Amniotic stem cell (primary cell): ENCODE measurements at places on chromosomes 2 and 18.

GRCh38 chr18:919078-919477 lies 14.4 kb downstream of the ADCYAP1 start:
- no peak for DNase-seq

DNA sequence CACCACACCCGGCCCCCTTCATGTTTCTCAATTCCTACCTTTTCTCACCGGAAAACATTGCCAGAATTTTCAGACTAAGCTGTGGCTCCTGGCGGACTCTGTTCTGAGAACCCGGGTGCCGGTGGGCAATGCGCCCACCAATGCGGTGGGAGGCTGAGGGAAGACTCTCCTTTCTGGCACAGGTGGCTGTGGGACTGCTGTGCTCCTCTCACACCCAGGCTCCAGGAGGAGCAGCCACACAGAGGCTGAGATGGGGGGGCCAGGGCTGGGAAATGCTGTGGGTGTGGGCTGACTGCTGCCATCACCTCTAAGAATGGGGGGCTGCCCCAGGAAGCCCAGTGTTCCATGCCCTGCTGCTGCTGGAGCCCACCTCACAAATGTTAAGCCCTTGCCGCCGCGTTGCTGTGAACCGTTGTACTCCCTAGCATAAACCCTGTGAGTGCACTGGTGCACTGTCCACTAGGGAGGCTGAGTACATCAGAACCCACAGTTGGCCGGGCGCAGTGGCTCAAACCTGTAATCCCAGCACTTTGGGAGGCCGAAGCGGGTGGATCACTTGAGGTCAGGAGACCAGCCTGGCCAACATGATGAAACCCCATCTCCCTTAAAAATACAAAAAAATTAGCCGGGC lies 152.6 kb downstream of the LDLRAD4 start:
- no peak for DNase-seq

DNA sequence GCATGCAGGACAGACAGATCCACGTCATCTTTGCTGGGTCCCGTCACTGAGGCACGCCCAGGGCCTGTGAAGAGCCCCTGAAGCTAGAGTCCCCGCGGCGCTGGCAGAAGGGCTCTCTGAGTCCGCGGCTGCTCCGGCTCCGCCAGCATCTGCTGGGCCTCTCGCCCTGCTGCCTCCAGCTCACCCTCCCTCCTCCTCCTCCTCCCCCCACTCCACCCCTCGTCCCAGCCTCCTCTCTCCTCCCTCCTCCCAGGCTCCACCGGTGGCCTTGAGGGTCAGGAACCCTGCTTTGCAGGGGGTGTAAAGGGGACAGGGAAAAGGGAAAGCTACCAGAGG lies at the start of gene TNS1:
TSS of gene TNS1 (minus strand) at position 151 of the 336 bp plus-strand sequence. CDS start at position 28, 123 bp downstream.
- DNase-seq, result no peak

GRCh38 chr18:80026363-80026762 lies 7.9 kb upstream of the RBFA start:
- DNase-seq, result no peak

GRCh38 chr2:235026649-235027557 lies 75.1 kb downstream of the SH3BP4 start:
- no peak for DNase-seq

DNA sequence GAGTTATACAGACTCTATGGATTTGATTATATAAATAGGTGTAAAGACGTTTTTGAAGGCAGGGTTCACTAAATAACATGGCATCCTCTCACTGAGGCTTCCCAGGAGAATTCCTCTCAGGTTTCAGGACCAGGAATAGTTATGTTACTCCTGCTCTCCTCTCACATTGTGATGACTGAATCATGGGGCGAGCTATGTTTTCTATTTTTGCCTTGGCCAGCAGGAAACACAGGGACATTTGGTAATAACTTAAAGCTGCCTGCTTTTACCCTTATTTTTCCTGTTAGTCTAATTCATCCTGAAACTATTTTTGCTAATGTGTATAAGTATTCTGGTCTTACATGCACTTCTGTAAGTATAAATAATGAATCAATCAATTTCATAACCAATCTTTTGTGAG lies 115.3 kb upstream of the ITGB6 start:
- no peak for DNase-seq

DNA sequence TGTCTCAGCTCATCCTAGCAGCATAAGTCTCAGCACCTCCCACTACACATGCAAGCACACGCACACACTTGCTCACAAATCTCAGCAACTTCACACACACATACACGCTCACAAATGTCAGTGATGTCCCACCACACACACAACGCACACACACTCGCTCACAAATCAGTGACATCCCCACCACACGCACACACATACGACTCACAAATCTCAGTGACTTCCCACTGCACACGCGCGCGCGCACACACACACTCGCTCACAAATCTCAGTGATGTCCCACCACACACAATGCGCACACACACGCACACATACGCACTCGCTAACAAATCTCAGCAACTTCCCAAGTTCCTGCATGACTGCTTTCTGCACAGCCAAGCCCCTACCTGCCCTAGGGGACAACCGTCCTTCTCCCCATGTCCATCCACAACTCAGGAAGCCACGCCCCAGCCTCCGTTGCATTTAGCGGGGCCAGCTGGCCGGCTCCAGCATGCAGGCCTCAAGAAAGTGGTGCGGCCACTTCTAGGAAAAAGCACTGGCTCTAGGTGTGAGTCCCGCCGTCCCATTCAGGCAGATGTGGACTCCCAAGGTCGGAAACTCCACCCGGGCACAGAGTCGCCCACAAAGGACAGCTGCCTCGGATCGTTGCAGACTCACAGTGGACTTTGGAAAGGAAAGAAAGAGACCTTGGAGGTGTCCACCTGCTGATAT lies 180.1 kb upstream of the SALL3 start:
- DNase-seq, result no peak

DNA sequence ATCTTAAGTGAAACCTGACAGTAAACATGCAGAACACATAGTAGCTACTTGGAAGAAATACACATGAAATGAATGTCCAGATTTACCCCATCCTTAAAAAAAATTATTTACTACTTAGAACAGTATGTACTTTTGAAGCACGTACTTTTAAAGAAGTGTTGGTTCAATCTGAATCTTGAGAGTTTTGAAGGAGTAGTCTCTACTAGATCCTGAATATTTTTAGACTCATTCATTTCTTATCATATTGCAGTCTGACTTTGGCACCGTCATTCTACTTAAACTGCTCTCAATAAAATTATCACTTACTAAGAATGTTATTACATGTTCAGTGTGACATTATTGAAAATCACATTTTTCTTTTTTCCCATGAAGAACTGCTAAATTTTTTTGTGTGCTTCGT lies 187.8 kb downstream of the DPP4 start:
- DNase-seq, result no peak

DNA sequence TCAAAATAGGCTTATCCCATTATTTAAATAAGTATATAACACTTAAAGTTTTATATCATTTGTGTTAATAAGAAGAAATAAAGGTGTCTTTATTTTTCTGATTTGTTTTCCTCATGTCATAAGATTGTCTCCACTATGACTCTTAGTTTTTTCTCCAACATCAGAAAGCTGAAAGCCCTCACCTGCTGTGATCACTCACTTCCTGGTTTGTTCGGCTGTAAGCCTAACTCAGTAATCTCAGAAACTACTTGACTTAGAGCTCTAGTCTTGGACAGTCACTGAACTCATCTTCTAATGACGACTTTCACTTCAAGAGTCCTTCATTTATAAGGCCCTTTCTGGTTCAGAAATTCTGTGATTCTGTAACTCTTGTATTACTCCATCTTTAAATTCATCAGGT lies 311.0 kb downstream of the ZEB2 start:
- no peak for DNase-seq

DNA sequence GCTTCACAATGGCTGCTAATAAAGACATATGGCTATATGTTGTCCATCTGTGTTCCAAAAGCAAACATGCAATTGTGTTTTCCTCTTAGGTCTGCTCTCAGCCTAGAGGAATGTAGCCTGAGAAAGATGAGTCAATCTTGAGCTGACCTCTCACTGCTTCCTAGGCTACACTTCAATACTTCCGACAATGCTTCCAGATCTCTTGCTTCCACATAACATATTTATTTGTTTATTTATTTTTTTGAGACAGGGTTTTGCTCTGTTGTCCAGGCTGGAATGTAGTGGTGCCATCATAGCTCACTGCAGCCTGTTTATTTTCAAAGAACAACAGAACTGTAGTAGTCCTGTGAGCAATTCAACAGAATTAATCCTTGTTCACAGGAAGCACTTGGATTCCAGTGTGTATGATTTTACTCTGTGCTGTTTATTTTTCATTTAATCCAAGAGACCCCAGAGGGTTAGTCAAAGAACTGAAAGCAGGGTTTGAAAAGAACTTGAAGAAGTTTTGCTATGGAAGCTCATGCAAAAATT lies 437.9 kb downstream of the TXNL1 start:
- no peak for DNase-seq

DNA sequence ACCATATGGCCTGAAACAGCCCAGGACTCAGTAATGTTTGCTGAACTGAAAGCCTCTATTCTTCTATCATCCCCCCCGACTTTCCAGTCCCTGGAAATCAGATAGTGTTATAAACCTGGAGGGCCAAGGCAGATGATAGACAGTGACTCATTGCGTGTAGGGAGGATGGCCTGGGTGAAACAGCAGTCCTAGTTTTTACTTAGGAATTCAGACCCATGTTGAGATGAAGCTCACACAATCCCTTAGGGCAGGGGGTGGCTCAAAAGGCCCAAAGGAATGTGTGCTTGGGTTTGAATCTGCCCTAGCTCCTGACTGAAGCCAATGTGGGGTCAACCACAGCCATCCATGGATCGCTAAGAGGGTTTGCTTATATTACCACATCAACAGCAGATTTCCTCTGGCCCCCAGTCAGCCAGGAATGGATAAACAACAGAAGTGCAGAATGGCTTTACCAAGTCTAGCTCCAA lies 43.9 kb upstream of the STPG4 start:
- no peak for DNase-seq

- no peak for DNase-seq
Measured at GRCh38 chr2:458425-458815, 170.5 kb upstream of the ALKAL2 start.

GRCh38 chr2:105636109-105636740 lies 108.5 kb upstream of the NCK2 start:
- no peak for DNase-seq

GRCh38 chr2:65081232-65081685 lies 25.0 kb downstream of the CEP68 start:
- no peak for DNase-seq

GRCh38 chr2:138827426-138828054 lies 47.4 kb upstream of the NXPH2 start:
- peak; percentile 12 for DNase-seq

- DNase-seq, result no peak
Measured at GRCh38 chr2:137952586-137953129, 11.6 kb upstream of the HNMT start.

GRCh38 chr2:191501561-191502168 lies 176.3 kb upstream of the NABP1 start:
- peak; percentile 39 for DNase-seq

GRCh38 chr2:134865067-134865787 lies 26.8 kb downstream of the ACMSD start:
- DNase-seq, result no peak

GRCh38 chr2:75608684-75609333 lies 37.8 kb upstream of the MRPL19 start:
- DNase-seq, result no peak

DNA sequence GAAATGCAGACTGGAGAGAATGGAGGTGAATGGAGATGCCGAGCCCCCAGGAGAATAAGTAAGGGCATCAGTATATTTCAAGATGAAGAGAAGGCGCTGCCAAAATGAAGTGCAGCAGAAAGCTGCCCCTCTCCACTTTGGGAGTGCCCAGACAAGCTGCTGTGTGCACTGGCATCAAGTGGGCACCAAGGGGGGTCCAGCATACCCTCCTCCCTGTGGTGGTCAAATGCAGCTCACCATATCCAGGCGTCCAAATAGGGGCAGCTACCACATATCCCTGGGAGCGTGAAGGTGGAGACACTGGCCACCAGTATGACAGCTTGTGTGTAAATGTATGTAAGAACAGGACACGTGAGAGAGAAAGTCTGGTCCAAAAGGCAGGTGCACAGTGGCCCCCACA lies 236.6 kb downstream of the KLHL29 start:
- no peak for DNase-seq

- no peak for DNase-seq
Measured at GRCh38 chr2:162370931-162371330, 27.0 kb downstream of the GCA start.

DNA sequence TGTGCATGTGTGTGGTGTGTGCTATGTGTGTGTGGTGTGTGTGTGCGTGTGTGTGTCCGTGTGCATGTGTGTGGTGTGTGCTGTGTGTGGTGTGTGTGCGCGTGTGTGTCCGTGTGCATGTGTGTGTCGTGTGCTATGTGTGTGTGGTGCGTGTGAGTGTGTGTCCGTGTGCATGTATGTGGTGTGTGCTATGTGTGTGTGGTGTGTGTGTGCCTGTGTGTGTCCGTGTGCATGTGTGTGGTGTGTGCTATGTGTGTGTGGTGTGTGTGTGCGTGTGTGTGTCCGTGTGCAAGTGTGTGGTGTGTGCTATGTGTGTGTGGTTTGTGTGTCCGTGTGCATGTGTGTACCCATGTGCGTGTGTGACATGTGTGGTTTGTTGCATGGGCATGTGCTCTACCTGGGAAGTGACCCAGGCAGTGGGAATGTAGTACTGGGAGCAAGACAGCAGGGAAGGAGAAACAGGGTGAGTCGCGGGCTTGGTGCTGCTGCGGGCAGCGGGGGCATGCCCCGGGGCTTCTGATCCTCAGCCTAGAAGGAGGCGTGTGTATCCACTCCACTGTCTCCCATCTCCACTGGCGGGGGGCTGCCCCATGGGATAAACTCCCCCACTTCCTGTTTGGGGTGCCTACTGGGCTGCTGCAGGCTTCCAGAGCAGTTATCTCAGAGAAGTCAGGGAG lies 7.6 kb upstream of the OTOS start:
- no peak for DNase-seq

- no peak for DNase-seq
Measured at GRCh38 chr2:14292964-14293363, 339.6 kb upstream of the LRATD1 start.

DNA sequence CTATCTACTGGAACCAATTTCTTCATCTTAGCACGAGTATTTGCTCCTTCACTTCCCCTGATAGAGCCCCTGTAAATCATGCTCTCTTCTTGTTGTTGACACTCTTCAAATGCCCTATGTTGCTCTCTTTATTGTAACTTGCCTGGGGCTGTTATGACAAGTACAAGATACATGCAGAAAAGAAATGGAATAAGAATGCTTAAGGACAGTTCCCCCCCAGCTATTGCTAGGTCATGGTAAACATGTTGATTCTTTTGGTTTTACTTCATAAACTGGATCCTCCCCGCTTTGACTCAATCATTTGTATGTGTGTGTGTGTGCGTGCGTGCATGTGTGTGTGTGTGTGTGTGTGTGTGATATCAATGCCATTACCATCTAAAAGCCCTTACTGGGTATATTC lies 368.5 kb upstream of the CNTNAP5 start:
- DNase-seq, result no peak

DNA sequence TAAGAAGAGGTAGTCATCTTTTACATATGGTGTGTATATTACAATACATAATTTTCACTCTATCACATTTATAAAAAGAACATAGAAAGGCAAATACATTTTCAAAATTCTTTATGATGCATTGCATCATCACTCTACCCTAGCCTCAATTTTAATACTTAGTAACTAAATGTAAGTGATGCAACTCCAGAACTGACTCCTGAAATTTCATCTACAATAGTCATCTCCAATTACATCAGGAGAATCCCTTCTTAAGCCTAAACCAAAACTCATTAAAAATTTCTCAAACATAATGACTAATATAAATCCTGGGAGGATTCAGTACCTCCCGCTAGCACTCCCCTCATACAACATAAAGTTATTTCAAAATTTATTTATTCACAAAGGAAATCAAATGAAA lies 15.9 kb downstream of the TMX3 start:
- DNase-seq, result no peak

- no peak for DNase-seq
Measured at GRCh38 chr2:230749111-230749510, 36.5 kb downstream of the CAB39 start.
